ENCODE measurements at places on chromosomes 7 and 10.

GRCh38 chr10:37403776-37404175 lies 278.4 kb downstream of the ANKRD30A start:
- no peak for DNase-seq

DNA sequence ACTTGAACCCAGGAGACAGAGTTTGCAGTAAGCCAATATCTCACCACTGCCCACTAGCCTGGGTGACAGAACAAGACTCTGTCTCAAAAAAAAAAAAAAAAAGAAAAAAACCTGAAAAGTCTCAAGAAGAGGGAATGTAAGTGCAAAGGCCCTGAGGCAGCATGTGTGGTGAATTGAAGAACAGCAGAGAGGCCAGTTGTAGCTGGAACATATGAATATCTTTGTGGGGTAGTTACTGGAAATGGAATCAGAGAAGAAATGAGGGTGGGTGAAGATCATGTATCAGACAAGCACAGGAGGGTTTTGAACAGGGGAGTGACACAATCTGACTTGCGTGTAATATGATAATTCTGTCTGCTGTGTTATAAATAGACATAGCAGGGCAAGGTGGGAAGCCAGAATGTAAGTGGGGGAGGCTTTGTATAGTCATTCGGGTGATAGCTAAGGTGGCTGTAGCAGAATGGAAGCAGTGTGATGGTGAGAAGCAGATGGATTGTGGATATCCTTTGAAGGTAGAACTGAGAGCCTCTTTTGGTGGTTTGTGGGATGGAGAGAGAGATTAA lies 45.3 kb upstream of the ITGA8 start:
- no peak for DNase-seq

DNA sequence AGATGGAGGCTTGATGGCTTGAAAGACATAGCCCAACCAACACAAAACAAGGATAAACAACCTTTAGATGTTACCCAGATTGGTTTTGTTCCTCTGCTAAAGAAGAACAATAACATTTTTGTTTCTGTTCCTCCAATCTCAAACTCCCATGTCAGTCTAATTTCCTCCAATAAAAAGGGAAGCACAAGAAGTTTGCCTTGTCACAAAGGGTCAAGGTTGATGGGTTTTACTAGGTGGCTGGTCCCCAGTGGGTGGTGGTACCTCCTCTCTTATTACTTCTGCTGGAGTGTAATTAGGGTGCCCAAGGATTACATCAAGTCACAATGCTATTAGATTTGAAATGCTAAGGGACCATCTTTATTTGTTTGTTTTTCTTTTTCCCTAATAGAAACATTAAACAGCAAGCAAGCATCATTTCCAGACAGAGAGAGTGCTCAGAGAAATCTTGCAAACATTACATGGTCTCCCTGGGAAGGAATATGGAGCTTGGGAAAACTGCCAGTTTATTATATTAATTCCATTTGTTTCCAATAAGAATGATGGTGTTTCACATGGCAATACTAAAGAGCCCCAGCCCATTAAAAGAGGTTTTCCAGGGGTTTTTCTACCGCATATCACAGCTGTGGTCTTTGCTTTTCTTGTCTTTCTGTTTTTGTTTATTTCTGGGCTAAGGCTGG lies 78.3 kb upstream of the AOAH start:
- DNase-seq: no peak

GRCh38 chr10:86207226-86207625 lies 159.4 kb downstream of the GRID1 start:
- no peak for DNase-seq

DNA sequence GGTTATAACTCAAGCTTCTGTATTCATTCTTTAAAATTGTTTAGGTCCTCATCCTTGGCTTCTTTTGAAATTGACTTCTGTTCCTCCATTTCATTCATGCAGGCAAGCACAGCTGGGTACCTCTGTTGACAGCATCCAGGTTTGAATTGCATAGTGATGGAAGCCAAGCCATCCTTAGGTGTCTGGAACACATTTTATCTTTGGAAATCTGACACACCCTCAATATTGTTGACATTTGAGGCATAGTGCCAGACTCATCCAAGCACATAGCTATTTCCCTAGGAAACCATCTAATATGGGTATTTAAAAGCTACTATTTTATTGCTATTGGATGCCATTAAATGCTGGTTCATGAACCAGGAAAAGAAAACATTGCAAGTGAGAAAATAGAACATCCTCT lies 142.1 kb upstream of the PTPRZ1 start:
- no peak for DNase-seq

- DNase-seq: no peak
These were observed 71.2 kb upstream of the SLF2 start for GRCh38 chr10:100841528-100841927.

- DNase-seq: no peak
These were observed 178.3 kb downstream of the SKIDA1 start for GRCh38 chr10:21347043-21347784.

- DNase-seq: no peak
These were observed 26.1 kb downstream of the IFIT5 start for GRCh38 chr10:89440226-89441009.

- no peak for DNase-seq
These were observed 92.9 kb downstream of the DNAJB6 start for GRCh38 chr7:157429680-157430224.

- no peak for DNase-seq
These were observed 9.2 kb upstream of the EPHA1 start for GRCh38 chr7:143417734-143418383.

- DNase-seq: no peak
These were observed 39.7 kb downstream of the AP5Z1 start for GRCh38 chr7:4815121-4815520.

DNA sequence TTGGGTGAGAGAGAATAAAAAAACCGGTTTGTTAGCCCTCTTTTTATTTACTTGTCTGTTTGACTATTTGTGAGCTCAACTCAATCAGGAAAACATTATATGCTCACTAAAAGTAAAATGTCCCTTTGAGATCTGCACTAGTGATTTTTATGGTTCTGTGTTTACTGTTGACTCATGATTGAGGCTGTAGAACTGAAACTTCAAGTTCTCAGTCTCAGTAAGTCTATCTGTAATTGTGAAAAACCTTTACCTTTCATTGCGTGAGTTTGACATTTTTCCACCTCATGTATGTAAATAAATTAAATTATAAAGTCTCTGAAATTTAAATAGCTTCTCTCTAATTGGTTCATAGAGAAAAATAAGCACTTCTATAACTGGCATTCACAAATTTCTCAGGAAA lies 17.0 kb upstream of the CASD1 start:
- DNase-seq: no peak

GRCh38 chr7:112286250-112287086 lies 80.0 kb downstream of the ZNF277 start:
- DNase-seq: no peak

DNA sequence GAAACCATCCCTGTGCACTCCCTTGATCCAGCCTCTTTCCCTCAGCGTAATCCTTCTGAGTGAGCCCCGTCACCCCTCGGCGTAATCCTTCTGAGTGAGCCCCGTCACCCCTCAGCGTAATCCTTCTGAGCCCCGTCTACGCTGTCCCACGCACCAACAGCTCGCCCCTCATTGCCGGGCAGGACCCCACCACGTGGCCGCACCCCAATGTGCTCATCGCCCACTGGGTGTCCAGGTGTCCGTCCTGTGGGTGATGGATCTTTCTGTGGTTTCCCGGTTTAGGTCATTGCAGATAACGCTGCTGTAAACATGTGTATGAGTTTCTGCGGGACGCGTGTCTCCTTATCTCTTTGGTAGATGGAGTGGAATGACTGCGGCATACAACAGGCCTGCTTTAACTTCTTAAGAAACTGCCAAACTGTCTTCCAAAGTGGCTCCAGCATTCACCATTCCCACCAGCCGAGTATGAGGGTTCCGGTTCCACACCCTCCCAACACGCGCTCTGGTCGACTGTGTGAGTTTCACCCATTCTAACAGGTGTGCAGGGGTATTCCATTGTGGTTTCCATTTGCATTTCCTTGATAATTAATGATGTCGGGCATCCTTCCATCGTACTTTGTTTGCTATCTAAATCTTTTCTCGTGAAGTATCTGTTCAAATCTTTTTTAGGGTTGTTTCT lies 42.1 kb upstream of the NKX6-2 start:
- DNase-seq: no peak

DNA sequence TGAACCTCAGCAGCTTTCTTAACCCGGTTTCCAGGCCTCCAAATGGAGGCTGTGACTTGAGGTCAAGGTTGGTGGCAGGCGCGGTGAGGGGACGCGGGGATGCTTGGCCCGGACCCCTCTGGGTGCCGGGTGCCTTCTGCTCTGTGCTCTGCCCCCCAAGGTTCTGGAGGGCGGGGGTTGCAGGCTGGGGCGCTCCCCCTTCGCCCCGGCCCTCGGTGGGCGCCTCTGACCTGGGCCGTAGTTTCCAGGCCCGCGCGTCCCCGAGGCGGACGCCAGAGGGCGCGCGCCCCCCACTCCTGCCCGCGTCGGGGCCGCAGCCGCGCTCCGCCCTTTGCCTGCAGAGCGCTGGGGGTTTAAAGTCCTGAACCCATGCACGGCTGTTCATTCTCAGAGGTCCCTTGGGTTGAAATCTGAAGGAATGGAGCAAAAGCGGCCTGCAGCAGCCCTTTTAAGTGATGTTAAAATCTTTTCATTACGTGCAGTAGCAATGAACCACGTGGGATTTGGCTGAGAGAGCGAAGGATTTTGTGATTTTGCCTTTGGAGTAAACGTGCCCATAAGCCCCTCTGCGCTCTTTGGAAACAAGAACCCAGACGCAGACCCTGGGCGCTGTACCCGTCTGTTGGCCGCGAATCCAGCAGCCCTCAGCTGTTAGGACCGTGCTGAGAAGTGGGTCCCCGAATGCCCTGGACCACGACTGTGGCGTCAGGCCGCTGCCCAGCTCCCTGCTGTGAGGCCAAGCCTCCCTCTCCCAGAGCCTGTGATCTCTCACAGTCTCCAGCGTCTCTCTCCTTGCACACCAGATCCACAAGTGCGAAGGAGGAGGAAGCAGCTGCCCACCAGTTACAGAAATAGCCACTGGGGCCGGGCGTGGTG lies 135.0 kb downstream of the ACTR3B start:
- DNase-seq: no peak

DNA sequence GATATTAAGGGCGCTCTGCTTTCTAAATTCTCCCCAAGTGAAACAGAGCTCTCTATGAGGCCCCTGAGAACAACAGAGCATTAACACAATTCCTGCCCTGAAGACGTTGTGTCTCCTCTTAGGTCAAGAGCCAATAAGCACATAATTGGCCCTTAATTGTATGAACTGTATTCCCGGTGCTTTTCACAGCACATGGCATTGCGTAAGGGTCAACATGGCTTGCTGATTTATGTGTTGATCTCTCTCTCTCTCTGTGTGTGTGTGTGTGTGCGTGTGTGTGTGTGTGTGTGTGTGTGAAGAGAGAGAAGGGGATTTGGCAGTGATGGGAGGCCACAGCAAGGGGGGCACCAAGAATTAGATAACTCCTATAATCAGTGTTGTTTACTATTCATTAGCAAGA lies 40.5 kb downstream of the LYZL1 start:
- DNase-seq: no peak

DNA sequence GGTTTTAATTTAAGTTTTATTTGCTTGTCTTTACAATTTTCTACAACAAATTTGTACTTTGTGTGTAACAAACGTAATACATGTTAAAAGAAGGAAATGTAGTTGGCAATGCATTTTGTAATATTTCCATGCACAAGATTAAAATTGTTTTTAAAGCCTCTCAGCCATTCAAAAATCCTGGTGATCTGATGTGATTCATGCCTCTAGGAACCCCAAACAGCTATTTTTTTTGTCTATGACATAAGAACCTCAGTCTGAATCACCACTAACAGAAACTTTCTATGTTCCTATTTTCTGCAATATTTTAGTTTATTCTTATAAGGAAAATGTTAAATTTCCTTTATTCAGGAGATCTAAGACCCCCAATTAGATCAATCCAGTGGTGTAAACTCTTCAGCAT lies 183.1 kb upstream of the YAE1 start:
- no peak for DNase-seq

- DNase-seq: no peak
These were observed 35.0 kb upstream of the SRI start for GRCh38 chr7:88254721-88255424.

GRCh38 chr10:3982746-3983442 lies 197.9 kb upstream of the KLF6 start:
- no peak for DNase-seq

DNA sequence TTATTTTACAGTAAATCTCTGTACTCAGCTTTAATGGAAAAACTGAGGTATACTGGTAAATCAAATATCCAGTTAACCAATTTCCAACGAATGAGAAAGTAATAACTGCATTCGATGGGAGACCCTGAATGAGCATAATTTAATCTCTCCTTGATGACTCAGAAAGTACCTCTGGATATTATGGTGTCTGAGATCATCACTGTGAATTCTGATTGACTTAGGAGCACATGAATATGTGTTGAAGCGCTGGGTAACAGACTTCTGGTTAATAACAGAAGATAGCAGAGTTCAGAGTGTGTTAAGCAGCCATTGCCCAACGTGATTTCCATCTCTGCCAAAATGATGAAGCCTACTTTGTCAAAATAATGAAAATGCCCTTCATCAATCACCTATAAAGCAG lies 116.6 kb downstream of the NRP1 start:
- DNase-seq: no peak

DNA sequence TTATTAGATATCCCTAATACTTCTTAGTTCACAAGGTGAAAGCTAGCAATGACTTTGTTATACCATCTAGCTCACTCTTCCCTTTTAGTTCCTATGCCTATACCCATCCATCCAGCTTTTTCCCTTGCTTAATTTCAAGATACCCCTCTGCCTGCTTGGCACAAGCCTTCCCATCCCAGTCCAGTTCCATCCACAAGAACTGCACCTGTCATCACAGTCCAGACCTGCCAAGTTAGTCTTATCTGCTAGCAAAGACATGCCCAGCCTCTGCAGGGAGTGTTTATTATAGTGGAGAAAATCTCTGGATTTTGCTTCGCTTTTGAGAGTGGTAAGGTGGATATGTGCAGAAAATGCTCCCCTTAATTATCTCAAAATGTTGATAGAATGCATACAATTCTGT lies 158.2 kb downstream of the ST7 start:
- DNase-seq: no peak

DNA sequence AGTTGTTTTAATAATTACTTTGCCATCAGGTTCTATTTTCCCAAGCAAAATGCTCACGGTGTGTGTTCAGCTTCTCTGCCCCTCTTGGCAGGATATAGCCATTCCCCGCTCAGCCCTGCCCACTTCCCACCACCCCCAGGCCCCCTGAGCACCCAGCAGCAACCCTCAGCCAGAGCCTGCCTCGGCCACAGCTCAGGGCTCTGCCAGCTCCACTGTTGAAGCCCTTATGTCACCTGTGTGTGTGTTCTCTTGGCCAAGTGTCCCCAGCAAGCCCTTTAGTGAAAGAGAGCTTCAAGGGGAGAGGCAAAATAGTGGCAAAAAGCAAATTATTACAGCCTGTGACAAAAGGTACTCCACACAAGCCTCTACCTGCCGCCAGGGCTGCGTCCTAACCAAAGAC lies 275.3 kb downstream of the ADARB2 start:
- DNase-seq: no peak

DNA sequence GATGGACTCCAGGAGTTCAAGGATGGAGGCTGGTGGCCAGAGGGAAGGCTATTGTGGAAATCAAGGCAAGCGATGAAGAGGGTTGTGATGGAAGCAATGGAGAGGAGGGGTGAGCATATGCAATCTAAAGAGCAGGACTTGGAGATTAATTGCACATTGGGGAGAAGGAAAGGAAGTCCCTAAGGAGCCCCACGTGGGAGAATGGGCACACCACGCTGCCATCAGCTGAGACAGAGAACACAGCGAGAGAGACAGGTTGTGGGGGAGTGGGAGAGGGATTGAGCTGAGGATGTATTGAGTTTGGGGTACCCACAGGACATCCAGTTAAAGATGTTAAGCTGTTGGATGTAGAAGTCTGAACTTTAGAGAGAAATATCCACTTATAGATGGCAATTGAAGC lies 73.6 kb downstream of the TMEM178B start:
- DNase-seq: no peak
